ENCODE measurements at places on chromosomes 7 and 10. TPM values are rescaled to one million over a fixed set of nuclear protein-coding genes. Genes with fewer than 3 reads are reported as not detected.

Gene LIPF
- not detected for total RNA-seq

Gene MSANTD7
- total RNA-seq, result 7.9 TPM

Gene HMX2
- not detected for total RNA-seq

Gene GRM3
- not detected for total RNA-seq

Gene PLXNA4
- 30.2 TPM for total RNA-seq

Gene SPDYE2B
- total RNA-seq, result not detected

Gene VSTM2A
- not detected for total RNA-seq

Gene GCK
- total RNA-seq, result not detected

Gene FAM25C
- total RNA-seq, result not detected

Gene HMX3
- not detected for total RNA-seq

Gene INHBA
- total RNA-seq, result 0.17 TPM

Gene GPR37
- total RNA-seq, result 4.1 TPM

Gene VGF
- not detected for total RNA-seq

Gene DAGLB
- 7.8 TPM for total RNA-seq

Gene C7orf33
- not detected for total RNA-seq

Gene SPDYE5
- total RNA-seq, result not detected

Gene FIS1
- 310 TPM for total RNA-seq

Gene EBLN1
- not detected for total RNA-seq

Gene NAT16
- not detected for total RNA-seq

Gene ACTL6B
- total RNA-seq, result not detected

Gene SFRP5
- not detected for total RNA-seq

Gene WASHC2C
- total RNA-seq, result 54.1 TPM

Gene MKLN1
- total RNA-seq, result 144 TPM

Gene FBXL13
- not detected for total RNA-seq

Gene DNAJC12
- total RNA-seq, result 0.98 TPM

Gene TAS2R3
- total RNA-seq, result 1.9 TPM

Gene CREM
- 90.8 TPM for total RNA-seq

Gene MTERF1
- 10.1 TPM for total RNA-seq

Gene PTPN20
- 4.2 TPM for total RNA-seq

Gene KIF11
- 3.1 TPM for total RNA-seq

Gene WNT16
- not detected for total RNA-seq

Data from subcutaneous adipose tissue (tissue), 4 donors.